Stimulated activated CD4-positive, alpha-beta T cell treated with anti-CD3 and anti-CD28 coated beads, Interleukin-15, amount 100 ng/mL, for 1 hour (primary cell): ENCODE measurements at places on chromosomes 3 and 15.

DNA sequence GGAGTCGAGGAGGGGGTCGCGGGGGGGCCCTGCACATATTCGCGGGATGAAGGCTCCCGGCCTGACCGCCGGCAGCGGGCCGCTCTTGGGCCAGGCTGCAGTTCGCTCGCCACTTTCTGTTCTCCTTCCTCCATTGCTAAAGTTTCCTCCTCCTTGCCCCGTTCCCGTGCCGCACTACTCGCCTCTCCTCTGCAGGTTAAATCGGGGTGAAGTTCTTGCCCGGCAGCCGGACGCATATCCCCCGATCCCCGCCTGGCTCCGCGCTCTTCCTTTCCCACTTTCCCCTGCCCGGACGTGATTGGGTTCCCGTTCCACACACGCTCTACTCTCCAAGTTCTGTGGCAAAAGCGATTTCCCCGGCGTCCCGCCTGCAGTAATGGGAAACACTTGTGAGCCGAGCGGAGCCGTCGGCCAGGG lies 556 bp downstream of the CRYBG3 start:
- peak; percentile 2 for DNase-seq

- DNase-seq: no peak
Observed at GRCh38 chr3:50171540-50172301, 16.6 kb downstream of the SEMA3F start.

- DNase-seq: no peak
Observed at GRCh38 chr3:132256989-132257388, 60.2 kb upstream of the ACP3 start.

DNA sequence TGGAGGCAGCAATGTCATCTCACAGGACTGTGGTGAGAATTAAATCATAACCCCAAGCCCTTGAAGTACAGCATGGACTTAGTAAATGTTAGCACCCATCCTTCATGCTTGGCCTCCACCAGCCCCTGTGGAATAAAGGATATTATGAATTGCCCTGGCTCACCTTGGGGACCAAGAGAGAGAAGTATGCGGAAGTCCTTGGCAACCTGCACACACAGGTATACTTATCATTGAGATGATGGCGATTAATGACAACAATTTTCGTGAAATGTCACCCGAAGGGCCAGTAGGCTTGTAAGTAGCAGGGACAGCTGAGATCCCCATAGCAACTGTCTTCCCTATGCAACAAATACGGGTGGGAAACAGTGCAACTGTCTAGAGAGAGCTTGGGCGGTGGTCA lies 102.0 kb downstream of the FAM43A start:
- DNase-seq: no peak

DNA sequence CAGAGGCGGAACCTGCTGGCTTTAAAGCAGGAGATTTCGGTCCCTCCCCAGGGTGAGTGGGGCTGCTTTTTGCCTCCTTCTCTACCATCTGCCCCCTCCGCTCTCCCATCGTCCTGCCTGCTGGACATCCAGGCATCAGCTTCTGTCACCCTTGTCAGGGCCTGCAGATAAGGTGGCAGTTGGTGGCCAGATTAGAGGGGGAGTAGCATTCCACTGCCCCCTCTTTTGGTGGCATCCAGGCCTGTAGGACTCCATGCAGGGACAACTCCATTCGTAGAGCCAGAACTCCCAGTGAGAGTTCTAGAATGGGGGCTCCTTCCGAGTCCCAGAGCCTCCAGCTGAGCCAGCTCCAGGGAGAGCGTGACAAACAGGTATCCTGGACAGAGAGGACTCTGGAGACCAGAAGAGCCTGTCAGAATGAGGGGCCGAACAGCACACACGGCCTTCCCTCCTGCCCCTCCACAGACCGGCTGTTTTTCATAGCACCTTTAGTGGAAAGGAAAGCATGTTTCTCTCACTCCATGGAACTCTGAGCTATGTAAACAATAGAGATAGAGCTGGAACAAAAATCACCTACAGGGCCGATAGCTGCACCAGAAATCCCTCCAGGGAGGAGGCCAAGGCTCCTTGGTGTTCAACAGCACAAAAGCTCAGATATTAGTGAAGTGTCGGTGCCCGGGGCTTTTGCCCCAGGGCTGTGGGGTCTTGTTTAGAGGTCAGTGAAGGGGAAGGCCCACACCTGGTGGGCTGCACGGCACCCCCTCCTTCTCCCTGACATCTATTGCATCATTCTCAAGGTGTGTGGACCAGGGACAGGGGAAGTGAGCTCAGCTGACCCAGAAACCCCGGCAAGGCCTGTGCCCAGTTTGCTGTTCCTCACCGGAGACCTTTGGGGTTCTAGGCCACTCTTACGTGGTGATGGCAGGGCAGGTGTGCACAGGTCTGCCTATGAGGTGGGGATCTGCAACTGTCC lies 34.2 kb downstream of the MAGEF1 start:
- no peak for DNase-seq

GRCh38 chr3:71360764-71361163 lies 222.8 kb downstream of the FOXP1 start:
- no peak for DNase-seq

DNA sequence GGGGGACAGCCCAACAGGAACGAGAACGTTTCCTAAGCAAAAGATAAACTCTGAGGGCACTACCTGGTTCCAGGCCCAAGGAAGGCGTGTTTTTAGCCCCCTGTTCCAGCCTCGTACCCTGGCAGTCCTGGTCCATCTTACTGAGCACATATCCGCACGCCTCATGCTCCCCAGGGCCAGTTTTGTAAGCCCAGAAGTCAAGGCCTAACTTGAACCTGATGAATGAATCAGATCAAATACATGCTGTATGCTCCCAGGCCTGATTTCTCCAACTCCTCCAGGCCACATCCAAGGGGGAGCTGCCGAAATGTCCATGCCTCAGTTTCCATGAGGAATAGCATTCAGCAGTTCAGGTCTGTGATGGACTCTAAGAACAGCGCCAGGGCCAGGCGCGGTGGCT lies 14.3 kb upstream of the DOCK3 start:
- no peak for DNase-seq

DNA sequence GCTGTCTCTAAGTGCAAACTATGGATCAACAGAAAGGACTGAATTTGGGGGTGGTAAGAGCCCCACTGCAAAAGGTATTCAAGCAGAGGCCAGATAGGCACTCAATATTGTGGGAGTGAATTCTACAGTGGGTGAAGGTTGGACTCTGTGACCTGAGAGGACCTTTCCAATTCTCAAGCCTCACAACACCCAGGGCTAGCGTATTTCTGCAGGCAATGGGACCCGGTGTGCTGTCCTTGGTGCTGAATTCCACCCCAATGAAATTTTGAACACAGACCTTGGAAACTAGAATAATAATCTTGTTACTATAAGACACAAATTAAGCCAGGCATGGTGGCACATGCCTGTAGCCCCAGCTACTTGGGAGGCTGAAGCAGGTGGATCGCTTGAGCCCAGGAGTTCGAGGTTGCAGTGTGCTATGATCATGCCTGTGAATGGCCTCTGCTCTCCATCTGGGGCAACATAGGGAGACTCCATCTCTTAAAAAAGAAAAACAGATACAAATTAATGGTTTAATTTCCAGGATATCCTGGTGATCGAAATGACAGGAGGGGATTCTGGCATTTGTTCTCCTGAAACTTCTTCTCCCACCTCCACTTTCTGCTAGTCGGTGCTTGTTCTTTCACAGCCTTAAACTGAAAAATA lies 135.4 kb downstream of the RAB11A start:
- DNase-seq: no peak

DNA sequence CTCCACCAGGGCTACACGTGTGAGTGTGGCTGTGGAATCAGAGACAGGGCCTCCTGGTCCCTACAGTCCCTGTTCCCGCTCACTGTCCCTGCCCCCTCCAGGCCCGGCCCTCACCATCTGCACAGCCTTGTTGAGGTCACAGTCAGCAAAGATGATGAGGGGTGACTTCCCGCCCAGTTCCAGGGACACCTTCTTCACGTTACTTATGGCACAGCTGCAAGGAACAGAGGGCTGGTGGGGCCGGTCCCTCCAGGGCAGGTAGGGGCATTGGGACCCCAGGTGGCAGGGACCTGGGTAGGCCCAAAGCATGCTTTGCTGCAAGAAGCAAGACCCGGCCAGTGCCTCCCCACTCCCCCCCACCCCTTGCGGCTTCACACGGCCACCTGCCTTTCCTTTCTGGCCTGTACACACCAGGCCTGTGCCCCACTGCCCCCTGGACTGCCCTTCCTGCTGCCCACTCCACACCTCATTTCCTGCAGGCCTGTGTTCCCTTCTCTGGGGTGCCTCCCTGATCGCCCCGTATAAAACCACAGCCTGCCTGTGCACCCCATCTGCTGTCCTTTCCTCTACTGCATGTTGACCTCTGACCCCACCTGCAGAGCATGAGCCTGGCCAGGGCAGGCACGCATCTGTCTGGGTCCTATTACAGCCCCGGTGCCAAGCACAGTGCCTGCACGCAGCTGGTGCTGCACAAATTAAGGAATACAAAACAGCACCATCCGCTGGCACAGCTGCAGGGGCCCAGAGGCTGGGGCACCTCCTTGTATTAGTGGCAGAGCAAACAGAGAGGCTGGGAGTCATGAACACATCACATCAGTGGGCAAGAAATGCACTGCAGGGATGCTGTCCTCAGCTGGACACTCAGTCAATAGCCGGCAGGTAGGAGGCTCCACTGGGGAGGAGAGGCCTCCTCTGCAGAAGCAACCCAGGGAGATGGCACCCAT lies 30.8 kb upstream of the SLC41A3 start:
- no peak for DNase-seq

GRCh38 chr15:98272625-98273024 lies 312.1 kb downstream of the ARRDC4 start:
- DNase-seq: no peak

DNA sequence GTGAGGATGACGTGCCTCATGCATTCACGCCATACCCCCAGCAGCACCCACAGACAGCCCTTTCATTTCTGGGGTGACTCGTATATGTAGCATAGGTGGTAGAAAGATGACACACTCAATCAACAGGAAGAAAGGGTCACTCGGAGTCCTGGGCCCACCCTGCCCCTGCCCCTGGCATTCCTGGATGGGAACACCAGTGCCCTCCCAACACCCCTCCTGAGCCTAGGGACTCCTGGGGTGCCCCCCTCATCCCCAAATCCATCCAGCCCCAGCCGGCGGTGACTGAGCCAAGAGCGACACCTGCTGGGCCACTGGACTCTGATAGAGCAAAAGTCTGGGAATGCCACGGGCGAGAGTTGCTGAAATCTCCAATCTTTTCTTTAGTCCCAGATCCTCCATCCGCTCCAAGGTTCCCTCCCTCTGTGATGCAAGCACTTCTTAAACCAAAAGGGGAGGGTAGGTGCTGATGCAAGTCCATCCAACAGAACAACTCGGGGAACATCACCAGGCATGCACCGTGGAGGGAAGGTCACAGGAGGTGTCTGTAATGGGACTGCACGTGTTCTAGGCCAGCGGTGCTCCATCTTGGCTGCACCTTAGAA lies 31.1 kb downstream of the ACAN start:
- no peak for DNase-seq

- DNase-seq: no peak
Observed at GRCh38 chr15:98690272-98690950, 42.1 kb downstream of the IGF1R start.

DNA sequence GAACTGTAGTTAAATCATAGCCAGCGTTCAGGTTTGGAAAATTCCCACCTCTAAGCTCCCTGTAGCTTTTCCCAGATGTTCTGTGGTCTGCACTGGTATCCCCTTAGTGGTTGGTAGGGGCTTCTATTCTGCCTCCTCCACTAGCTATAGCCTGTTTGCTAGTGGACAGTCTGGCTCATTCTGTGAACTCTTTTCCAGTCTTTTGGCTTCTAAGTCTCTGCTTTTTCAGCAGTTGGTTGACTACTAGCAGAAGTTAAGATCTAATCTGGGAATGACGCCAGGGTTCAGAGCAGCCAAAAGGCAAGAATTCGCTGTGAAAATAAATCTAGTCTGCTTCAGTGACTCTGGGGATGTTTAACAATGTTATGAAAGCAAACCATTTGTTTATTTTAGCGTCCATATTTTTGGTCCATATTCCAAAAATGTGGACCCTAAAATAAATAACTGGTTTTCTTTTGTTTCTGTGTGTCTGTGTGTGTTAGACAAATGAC lies 73.7 kb upstream of the WDR72 start:
- no peak for DNase-seq

DNA sequence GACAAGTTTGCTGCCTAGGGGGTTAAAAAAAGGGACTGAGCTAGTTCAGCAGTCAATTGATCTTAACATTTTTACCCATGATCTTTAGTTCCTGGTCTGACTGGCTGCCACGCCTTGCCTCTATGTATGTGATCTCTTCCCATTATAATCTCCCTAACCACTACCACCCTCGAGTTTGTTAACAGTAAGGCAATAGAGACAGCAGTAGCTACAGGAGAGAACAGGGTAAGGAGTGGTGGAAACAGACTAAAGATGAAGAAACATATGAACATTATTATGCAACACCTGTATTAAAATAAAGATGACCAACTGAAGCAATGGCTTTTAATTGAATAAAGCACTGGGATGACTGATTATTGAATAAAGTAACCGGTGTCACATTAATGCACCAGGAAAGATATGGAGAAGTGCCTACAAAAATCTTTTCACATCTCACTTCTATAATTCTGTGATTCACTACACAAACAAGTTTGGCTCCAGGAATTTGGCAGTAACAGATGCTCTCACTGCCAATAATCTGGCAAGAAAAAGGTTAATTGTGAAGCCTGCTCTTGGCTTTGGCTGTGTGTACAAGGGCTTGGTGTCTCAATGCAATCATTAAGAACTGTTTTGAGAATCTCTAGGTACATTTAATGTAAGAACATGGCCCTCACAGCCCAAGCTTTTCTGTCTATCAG lies 95.7 kb downstream of the HHLA2 start:
- DNase-seq: no peak

- no peak for DNase-seq
Observed at GRCh38 chr15:62075595-62076277, 9.0 kb downstream of the C2CD4A start.
